ENCODE measurements at places on chromosomes 4 and X. TPM values are rescaled to one million over a fixed set of nuclear protein-coding genes. Genes with fewer than 3 reads are reported as not detected.

Gene GPRASP1
- 0.62 TPM for total RNA-seq

Gene ARMCX1
- 1.1 TPM for total RNA-seq

Gene TMPRSS11B
- not detected for total RNA-seq

Gene DCAF4L1
- 0.18 TPM for total RNA-seq

Gene MEPE
- not detected for total RNA-seq

Gene TLR10
- not detected for total RNA-seq

Gene SASH3
- 102 TPM for total RNA-seq

Gene LPAR4
- not detected for total RNA-seq

Gene IL2
- total RNA-seq: 101 TPM

Gene ITGB1BP2
- total RNA-seq: 6.1 TPM

Gene IL21
- total RNA-seq: 14.5 TPM

Gene IQCM
- total RNA-seq: not detected

Gene F11
- total RNA-seq: not detected

Gene BEND4
- total RNA-seq: 0.11 TPM

Gene CFAP299
- total RNA-seq: not detected

Gene TMEM144
- 0.16 TPM for total RNA-seq

All from activated T-helper 2 cell treated with anti-CD3 and anti-CD28 coated beads, Interferon-gamma antibody, Interleukin-2, Interleukin-4, amounts not matched to agents 10 μg/mL and 5 μg/mL and 100 μg/mL, durations not matched to agents 14 hours and 24 hours and 36 hours (primary cell).